ENCODE measurements at places on chromosomes 11 and 22.

GRCh38 chr11:60717956-60718355 lies 6.6 kb upstream of the MS4A18 start:
- no peak for DNase-seq

GRCh38 chr22:39489094-39490068 lies 12.7 kb upstream of the MIEF1 start:
- DNase-seq: no peak

DNA sequence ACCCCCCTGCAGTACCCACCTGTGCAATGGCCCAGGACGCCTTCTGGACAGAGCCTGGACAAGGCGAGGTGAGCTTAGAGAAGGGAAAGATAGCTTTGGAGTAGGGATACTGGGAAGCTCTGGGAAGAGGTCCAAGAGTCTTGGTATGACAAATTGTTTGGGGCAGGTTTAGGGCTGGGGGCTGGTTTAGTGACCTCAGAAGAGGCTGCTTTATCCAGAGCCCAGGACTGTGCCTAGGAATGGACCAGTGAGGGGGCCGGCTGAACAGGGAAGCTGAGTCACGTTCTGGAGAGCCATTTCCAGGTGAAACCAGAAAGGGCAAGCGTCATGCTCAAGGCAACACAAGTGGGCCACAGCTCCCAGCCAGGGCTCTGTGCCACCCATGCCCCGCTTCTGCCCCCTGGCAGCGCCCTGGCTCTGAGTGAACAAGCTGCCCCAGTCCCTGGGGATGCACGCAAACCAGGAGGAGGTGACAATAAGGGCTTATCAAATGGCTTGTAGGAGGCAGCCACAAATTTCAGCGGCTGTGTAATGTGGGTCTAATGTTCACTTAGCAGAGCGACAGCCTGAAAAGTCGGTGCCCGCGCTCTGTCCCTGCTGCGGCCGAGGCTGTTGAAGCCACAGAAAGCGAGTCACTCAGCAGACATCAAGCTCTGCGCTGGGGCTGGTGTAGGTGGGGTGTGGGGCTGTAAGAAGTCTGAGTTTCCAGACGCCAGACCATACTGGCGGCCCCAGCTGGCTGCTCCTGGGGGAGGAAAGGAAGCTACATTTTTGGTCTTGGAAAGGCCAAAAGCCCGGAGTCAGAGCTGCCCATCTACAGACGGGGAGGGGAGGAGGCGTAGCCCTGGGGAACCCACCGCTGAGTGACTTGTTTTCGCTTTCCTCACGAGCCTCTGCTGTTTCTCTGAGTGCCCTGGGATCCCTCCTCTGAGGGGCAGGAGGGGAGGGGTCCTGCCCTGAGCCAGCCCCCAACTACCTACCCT lies 18.3 kb upstream of the SYT7 start:
- DNase-seq: peak; percentile 55

DNA sequence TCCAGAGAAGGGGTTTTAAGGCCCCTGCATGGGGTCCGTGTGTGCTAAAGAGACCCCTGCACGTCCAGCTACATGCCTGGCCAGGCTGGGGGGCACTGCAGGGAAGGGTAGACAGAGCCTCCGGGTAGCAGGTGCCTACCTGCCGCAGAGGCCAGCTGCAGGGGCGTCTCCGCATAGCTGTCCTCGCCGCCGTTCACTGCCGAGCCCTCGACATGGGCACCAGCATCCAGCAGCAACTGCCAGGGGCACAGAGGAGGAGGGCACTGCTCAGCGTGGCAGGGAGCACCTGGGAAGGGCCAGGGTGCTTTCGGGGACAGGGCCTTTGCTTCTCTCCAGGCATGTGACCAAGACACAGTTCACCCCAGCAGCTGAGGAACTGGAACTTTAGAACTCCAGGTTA lies 59.7 kb downstream of the NAT10 start:
- no peak for DNase-seq

GRCh38 chr11:2570841-2571597 lies 126.2 kb downstream of the KCNQ1 start:
- DNase-seq: no peak

GRCh38 chr11:134667505-134667904 lies 255.5 kb upstream of the B3GAT1 start:
- DNase-seq: no peak

GRCh38 chr11:30239025-30239424 lies 8.2 kb downstream of the FSHB start:
- no peak for DNase-seq

- peak; percentile 76 for DNase-seq
Measured at GRCh38 chr22:29030016-29030617, 31.5 kb downstream of the C22orf31 start.

GRCh38 chr11:128302425-128303186 lies 284.8 kb downstream of the ETS1 start:
- DNase-seq: no peak

DNA sequence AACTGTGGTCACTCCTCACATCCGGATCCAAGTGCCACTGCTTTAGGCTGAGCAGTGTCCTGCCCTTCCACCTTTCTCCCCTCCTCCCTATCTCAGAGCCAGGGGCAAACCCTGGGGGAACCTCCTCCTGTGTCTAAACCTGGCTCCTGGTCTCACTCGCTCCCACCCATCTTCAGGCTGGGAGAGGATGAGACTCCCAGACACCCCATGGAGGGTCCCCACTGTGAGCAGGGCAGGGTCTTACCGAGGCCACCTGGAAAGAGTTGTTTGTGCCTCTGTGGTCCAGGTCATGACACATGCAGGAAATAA lies 93.6 kb downstream of the PDE2A start:
- DNase-seq: no peak

- DNase-seq: no peak
Measured at GRCh38 chr22:39991159-39991860, 3.4 kb upstream of the FAM83F start.

DNA sequence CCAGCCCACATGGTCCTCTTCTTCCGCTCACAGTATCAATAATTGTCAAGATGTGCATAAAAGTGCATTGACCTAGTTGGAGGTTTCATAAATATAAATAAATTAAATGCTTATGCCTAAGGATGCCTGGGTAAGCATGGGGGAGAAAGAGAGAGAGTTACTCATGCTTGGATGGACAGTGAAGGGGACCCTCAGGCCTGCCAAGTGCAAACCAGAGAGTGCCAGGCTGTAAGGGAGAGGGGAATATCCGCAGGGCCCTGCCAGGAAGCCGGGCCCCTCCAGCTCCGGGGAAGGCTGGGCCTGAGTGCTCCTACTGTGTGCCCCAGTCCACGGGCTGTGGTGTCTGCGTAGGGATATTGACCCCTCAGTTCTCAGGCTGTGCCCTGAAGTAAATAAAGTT lies 214.6 kb downstream of the DSCAML1 start:
- no peak for DNase-seq

- DNase-seq: peak; percentile 22
Measured at GRCh38 chr22:31488988-31489617, 539 bp downstream of the EIF4ENIF1 start.

DNA sequence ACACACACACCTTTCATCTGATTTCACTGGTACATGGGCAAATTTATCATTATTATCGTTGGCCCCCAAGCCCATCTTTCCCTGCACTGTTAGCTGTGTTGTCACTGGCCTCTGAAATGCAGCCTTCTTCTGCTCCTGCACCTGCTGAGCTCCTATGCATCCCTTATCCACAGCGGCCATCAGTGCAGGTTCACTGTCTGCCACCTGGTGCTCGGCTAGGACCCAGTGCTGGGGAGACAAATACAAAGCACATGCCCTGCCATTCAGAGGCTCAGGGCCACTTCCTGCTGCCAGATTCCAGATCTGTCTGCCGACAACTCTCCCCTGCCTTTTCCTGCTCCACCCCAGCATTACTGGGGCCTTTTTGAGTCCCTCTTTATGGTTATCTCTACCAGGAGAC lies 1205.4 kb downstream of the TBC1D22A start:
- no peak for DNase-seq

DNA sequence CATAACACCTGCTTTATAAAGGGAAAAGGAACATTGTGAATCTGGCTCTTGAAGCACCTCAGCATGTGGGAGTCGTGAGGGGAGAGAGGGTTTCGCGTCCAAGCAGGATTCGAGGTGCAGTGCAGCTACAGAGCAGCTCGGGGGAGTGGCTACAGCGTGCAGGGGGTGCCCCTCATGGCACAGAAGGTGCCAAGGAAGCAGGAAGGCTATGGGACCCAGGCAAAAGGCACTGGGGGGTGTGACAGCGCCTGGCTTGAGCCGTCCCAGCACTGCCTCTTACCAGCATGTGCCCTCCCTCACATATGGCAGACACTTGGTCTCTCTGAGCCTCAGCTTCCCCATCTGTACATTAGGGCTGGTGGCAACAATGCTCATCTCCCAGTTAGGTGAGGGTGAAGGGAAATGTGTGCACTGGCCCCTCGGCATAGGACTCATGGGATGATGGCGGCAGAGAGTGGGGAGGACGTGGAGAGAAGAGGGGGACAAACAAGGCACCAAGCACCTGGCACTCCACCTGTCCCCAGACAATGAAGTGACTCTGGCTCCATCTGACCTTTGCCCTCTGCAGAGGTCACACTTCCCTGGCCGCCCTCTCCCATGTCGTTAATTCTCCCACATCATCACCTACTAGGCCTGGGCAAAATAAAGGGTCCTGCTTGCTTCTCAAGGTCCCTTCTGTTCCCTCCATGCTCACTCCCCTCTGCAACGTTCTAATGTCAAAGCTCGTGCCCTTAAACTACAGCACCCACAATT lies 10.4 kb downstream of the TNKS1BP1 start:
- no peak for DNase-seq

DNA sequence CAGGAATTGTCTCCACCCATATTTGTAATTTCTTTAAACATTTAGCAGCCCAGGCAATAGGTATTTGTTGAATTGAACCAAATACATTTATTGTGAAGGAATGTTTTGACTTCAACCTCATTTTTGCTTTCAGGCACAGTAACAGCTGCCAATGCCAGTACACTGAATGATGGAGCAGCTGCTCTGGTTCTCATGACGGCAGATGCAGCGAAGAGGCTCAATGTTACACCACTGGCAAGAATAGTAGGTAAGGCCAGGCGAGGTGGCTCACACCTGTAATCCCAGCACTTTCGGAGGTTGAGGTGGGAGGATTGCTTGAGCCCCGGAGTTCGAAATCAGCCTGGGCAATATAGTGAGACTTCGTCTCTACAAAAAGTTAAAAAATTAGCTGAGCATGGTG lies 20.9 kb downstream of the ACAT1 start:
- no peak for DNase-seq

- no peak for DNase-seq
Measured at GRCh38 chr11:1177020-1177770, 19.4 kb downstream of the MUC5AC start.

- DNase-seq: no peak
Measured at GRCh38 chr11:1031121-1031899, 5.2 kb downstream of the MUC6 start.
